ENCODE measurements at places on chromosomes 7 and 10. TPM values are rescaled to one million over a fixed set of nuclear protein-coding genes. Genes with fewer than 3 reads are reported as not detected.

The SKAP2 gene
- 21.4 TPM for total RNA-seq

The BTRC gene
- 26.0 TPM for total RNA-seq

The LHFPL3 gene
- total RNA-seq = not detected

The ACADSB gene
- 55.1 TPM for total RNA-seq

The ODAD2 gene
- 0.10 TPM for total RNA-seq

The C10orf62 gene
- not detected for total RNA-seq

The BICC1 gene
- total RNA-seq = 14.2 TPM

The MAT1A gene
- 0.10 TPM for total RNA-seq

The PPP1R9A gene
- 27.7 TPM for total RNA-seq

The ABCC2 gene
- total RNA-seq = 0.94 TPM

The SFMBT2 gene
- total RNA-seq = 9.9 TPM
